LNCaP clone FGC (cell line): ENCODE measurements at places on chromosomes 1 and 21.

DNA sequence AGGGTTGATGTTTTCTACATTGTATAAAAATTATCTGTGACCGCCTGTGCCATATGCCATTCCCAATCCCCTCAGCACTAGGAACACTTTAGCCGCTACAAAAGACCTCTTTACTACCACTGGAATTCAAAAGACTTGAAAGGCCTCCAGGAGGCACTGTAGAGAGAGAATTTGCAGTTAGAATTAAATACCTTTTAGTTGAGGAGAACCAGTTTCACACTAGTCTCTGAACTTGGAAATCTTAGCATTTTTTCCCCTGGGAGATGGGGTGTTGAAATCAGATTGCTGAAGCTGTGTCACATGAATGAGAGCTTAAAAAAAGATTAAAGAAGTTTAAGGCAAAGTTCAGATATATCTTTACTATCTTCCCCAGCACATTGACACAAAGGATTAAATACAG is 291.0 kb downstream of the ADGRL2 start:
- no peak for DNase-seq

DNA sequence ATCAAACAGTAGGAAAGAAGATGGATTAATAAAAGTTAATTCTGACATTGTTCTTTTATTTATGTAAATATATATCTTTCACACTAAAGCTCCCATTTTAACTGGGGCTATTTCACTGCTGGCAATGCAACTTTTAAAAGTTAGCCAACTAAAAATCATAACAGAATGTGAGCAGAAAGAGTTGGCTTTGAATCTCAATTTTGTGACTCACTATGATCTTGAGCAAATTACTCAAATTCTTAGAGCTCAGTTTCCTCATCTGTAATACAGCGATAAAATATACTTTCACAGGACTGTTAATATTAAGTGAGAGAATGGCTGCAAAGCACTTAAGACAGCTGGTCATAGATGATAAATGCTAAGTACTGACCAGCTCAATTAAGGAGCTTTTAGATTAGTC is 10.8 kb downstream of the EFCAB14 start:
- no peak for DNase-seq

- DNase-seq, result no peak
Measured at GRCh38 chr1:37513795-37514349, 694 bp downstream of the MEAF6 start.

- DNase-seq, result no peak
Measured at GRCh38 chr21:35547946-35548774, 499.1 kb upstream of the RUNX1 start.

DNA sequence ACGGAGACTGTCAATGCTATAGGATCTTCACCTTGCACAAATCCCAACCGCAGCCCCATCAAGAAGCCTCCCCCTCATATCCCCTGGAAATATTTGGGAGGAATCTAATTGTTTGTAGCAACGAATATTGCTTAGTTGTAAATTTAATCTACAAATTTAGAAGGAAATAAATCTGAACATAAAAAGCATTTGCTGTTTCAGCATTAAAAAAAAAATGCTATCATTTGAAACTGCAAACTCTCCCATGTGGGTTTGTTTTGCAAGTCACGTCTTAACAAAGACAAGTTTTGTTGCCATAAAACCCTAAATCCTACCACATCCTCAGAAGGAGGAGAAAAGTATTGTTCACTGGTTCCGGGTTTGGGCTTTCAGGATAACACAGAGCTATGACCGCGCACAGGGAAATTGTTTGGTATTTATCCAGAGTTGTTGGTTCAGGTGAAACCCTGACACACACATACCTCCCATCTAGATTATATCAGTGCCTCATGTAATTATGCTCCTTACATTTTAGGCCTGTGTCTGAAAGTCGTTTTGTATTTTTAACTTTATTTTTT is 279.6 kb downstream of the TM2D1 start:
- no peak for DNase-seq

GRCh38 chr1:147211577-147211976 is 13.6 kb downstream of the FMO5 start:
- no peak for DNase-seq

- DNase-seq, result no peak
Measured at GRCh38 chr1:110384581-110385321, 6.1 kb downstream of the SLC16A4 start.

- no peak for DNase-seq
Measured at GRCh38 chr1:244068567-244068966, 17.5 kb downstream of the ZBTB18 start.

GRCh38 chr1:152460529-152460899 is 46.5 kb upstream of the CRNN start:
- DNase-seq, result no peak

DNA sequence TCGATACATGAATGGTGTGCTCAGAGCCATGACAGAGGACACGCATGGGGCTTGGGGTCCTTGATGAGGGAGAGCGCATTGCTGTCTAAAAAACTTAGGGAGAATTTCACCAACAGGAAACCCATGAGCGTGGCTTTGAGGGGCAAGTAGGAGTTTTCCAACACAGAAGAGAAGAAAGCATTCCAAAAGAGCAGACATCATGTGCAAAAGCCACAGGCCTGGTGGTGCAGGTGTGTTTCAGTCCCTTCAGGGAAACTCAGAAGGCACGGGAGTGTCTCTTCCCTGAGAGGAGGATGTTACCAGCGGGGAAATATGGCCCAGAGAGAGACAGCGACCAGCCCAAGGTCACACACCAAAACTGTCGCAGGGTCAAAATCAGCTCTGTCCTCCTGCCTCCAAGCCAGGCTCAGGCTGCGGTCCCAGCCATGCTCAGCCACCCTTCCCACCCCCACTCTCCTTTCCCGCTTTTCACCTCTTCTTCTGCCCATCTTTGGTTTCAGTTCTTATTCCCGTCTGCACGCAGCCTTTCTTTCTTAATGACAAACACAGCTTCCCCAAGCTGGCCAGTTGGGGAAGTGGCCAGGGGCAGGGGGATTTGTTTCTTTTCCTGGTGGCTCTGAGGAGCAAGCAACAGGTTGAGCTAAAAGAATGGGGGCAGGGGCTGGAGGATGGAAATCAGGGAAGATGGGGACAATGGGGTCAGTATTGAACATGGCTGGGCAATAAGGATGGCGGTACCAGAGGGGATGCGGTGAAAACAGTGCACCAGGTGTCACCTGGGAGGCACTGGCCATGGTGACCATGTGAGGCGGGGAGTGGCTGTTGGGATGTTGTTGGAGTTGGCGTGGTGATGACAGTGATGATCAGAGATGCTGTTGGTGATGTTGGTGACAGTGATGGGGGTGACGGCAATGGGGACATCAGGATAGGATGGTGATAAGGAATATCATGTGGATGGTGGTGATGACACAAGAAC is 10.3 kb downstream of the LAPTM5 start:
- no peak for DNase-seq

- DNase-seq, result no peak
Measured at GRCh38 chr1:19313636-19313959, 1.5 kb downstream of the SLC66A1 start.

DNA sequence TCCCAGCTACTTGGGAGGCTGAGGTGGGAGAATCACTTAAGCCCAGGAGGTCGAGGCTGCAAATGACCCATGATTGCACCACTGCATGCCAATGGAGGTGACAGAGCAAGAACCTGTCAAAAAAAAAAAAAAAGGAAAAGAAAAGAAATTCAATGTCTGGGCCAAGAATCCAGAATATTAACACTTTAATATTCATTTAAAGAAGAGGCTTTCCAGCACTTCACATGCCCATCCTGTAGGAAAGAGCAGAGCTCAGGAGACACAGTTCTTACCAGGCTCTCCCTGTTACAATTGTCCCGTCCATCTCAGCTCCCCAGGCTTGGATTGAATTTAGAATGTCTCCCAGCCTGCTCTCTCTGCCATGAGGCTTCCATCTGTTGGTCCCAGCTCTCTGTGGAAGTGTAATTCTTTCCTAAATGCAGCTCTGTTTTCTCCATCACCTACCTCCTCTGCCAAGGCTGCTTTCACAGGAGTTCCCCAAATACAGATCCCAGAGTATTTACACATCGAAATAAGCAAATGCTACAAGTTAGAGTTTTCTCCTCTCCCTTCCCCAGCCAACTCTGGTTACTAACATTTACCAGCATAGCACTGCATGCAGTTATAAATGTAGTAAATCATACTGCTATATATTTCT is 116.6 kb upstream of the CDC42BPA start:
- no peak for DNase-seq

DNA sequence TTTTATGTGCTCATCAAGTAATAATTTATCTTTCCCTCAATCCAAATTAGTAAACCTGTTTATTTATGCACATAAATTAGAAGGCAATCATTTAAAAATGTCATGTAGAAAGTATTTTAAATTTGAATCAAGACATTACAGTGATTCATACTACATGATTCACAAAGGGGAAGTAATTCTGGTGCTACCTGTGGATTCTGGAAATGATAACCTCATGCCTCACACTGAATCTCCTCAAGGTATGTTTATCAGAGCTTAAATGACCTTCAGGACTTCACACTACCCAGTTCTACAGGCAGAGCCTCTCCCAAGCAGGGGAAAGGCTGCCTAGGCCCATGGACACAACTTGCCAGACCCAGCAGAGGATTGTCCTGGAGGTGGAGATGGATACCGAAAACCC is 25.2 kb upstream of the TDRD10 start:
- no peak for DNase-seq

DNA sequence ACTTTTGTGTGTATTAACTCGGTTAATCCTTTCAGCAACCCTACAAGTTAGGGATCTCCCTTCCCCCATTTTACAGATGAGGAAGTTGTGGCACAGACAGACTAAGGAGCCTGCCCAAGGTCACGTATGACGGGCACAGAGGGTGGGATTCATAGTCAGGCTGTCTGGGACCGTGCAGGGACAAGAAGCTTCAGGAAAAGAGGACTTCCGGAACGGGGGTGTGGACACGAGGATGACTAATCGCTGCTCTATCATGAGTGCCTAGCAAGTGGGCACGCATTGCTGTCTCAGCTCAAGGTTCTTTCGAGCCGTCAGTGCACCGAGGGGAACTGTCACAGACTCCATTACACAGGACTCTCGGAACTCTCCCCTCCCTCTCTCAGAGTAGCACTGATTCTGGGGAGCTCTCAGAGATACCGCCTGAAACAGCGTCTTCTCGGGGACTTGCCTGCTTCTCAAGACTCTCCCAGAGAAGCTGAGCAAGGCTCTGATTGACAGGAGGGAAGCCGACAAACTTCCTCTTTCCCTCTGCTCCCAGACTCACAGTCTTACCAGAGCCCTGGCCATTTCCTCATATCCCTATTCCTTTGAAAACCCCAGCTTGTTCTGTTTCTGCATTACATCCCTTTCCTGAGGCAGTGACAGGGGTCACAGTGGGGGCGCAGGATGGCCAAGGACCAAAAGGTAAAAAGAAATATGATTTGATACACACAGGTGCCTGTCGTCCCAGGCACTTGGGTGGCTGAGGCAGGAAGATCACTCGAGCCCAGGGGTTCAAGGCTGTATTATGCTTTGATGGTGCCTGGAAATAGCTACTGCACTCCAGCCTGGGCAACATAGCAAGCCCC is 14.4 kb downstream of the FHAD1 start:
- DNase-seq, result no peak

GRCh38 chr1:3323021-3323795 is 131.3 kb upstream of the ARHGEF16 start:
- no peak for DNase-seq

GRCh38 chr1:212447478-212447877 is 14.8 kb downstream of the NENF start:
- DNase-seq, result no peak

- no peak for DNase-seq
Measured at GRCh38 chr1:34715139-34715538, 39.7 kb upstream of the GJB5 start.

GRCh38 chr1:223329664-223330415 is 34.1 kb downstream of the SUSD4 start:
- no peak for DNase-seq

DNA sequence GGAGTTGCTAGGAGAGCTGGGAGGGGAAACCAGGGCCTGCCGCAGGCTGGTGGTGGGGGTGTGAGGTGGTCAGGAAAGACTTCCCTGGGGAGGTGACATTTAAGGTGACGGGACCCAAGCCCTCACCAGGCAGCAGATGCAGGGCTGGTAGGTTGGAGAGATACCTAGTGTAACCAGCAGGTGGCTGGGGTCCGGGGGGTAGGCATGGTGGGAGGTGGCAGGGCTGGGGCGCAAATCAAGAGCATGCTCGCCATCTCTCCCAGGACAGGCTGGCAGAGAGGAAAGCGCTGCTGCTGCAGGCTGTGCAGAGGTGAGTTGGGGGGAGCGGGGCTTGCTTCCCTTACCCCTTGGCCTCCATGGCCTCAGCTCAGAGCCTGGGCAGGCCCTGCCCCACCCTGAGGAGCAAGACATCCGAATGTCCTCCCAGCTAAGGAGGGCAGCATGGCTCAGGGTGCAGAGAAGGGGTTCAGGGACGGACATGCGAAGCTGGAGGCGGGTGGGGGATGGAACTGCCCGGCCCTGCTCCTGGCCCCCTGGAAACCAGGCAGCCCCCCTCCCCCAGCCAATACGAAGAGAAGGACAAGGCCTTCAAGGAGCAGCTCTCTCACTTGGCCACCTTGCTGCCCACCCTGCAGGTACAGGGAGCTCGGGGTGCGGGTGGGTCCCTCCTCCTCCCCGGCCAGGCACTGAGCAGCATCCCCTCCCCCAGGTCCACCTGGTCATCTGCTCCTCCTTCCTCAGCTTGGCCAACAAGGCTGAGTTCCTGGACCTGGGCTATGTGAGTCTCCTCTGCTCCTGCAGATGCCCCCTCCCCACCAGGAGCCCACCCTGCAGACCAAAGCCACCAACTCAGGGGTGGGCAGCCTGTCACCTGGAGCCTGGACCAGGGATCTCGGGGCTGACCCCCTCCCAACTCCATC is 4.0 kb downstream of the RNF207 start:
- no peak for DNase-seq

DNA sequence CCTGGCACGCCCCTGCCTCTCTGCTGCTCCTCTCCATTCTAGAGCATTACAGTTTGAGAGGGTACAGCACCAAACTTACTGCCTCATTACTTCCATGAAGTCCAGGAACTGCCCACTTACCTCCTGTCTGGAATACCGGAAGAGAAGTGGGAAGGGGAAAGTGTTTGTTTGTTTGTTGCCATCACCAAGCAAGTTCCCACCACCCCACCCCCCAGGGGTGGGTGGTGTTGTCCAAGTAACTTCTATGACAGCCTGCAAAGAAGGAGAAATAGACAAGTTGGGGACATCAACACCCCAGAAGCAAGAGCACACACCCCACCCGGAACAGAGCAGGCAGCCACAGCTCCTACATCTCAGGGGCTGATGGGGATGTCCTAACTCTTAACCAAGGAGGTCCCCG is 18.0 kb downstream of the OPTC start:
- no peak for DNase-seq

DNA sequence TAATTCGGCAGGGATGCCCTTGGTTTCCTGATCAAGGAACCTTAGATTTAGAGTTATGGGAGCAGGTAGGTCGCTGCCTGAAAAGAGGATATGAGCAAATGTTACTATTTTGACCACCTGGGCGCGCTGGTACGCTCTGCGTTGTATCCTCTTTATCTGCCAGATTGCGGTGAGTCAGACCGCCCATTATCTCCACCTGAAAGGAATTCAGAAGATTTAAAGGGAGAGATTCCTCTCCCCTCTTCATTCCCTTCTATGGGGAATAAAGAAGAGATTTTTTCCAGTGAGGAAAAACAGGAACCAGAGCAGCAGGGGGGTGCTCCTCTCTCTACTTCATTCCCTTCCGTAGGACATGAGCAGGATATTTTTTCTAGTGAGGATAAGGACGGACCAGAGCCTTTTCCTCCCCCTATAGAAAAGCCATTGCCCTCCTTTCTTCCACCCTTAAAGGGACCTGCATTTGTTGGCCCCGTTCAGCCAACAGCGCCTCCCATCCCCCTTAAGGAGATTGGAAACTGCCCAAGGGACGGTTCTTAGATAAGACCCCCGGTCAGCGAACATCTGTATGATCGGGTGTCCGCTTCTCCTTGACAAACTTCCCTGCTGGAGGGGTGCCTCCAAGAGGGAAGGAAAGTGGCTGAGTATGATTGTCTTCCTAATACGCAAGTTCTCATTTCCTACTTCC is 34.1 kb downstream of the CLCA1 start:
- no peak for DNase-seq
